ENCODE measurements at places on chromosomes 5 and 9.

DNA sequence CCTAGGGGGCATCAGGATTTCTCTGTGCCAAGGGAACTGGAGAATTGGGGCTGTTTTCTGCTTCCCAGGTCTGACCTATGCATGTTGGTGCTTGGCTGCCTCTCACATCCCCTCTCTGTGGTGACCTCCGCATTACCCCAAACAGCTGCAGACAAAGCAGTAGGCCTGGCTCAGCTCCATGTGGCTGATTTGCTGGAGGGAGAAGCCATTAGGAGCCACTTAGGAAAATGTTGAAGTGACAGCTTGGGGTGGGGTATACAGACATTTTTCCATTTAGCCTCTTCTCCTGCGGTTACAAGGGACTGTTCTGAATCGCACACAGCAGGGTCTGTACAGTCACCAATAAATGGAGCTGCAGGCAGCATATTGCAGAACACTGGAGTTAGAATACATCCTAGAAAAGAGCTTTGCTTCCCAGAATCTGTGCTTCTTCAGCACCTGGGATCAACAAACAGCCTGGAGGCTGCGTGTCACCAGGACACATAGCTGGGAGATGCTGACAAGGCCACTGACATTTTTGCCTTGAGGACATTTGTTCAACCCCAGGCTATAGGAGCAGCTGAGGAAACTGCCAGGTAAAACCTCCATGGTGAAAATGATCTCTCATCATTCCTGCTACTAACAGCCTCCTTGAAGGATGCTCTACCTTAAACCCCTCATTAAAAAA lies 335.3 kb downstream of the DIRAS2 start:
- no peak for DNase-seq

- no peak for DNase-seq
These were observed 543.1 kb upstream of the RIOK2 start for GRCh38 chr5:97726106-97726505.

DNA sequence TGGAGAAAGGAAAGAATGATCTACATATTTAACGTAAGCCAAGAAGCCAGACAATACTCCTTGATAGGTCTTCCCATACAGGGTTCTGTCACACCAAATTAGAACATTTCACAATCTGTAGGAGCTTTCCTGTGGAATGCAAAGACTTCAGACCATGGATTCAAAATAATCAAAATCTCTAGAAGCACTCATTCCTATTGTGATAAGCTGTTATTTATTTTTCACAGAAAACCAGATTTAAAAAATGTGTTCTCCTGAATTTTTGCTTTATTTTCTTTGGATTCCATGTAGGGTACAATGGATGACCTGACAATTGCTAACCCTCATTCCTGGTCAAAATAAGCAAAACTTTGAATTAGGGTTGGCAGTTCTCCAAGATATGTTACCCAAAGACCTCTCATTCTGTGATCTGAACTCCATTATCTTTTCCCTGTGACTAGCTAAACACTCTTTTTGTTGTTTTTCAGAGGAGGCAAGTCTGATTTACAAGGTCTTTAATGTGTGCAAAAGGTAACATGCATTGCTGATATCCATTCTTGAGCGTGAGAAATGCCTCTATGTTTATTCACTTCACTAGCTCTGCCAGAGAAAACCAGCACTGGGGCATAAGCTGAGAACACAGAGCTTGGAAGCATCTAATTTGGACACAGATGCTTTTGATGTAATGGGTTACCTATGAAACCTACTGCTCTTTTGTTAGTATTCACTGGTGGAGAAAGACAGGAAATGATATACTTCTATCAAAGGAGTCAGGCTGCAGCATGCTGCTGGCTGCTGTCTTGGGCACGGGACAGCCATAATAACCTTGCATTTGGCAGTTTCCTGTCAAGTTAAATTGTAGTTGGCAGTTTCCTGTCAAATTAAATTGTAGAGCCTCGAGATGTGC lies 31.4 kb downstream of the ACTBL2 start:
- no peak for DNase-seq

- no peak for DNase-seq
These were observed 284.7 kb downstream of the GABRB2 start for GRCh38 chr5:161261668-161262323.

DNA sequence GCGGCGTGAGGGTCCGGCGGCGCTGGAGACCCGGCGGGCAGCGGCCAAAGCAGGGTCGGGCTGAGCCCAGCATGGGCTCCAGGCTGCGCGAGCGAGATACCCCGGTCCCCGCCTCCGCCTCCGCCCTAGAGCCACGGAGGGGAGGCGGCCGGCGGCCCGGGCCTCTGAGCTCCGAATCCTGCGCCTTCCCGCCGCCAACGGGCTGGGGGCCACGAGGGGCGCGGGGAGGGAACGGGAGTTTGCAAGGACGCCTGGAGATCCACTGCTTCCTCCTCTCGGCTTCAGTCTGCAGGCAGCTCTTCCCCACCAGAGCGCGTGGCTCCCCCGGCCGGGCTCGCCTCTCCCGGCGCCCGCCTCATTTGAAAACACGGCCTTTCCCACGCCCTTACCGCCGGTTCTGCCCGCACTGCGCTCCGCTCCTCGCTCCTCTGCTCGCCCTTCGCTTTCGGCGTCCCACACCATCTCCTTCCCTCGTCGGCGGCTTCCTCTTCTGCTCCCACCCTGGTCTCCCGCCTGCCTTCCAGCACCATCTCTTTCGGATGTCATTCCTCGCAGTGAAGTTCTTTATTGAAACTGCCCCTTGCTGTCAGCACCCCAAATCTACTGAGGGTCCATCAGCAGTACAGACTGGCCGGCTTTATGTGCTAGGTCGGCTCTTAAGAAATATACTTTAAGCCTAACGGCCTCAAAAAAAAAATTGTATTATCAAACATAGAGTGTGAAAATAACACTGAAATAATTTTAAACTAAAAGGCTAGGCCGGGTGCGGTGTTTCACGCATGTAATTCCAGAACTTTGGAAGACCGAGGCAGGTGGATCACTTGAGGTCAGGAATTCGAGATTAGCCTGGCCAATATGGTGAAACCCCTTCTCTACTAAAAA lies 105.0 kb upstream of the FAM120A start:
- DNase-seq, result no peak

- no peak for DNase-seq
These were observed 18.2 kb downstream of the PSIP1 start for GRCh38 chr9:15492485-15493150.

DNA sequence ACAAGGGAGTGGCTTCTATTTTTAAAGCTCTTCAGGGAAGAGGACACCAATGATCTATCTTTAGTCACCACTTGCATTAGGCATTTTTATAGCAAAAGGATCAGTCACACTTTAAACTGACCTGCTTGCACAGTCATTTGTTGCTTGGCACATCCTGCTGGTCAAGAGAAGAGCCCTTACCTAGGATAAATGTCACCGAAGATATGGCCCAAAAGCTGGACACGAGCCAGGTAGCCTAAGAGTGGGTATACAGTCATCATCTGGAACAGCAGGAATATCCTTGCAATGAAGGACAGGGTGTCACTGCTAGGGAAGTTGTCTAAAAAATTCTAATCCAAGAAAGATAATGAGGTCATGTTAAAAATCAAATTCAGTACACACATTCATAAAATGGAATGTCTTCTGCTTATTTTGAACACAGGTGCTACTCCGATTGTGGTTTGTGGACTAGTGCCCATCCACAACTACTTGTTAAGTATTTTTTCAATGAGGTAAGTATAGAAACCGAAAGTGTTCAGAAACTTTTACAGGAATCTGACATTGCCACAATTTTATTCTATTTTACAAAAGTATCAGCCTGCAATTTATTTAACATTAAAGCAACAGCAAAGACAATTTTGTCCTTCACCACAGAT lies 78.4 kb downstream of the SLC38A9 start:
- DNase-seq, result no peak

DNA sequence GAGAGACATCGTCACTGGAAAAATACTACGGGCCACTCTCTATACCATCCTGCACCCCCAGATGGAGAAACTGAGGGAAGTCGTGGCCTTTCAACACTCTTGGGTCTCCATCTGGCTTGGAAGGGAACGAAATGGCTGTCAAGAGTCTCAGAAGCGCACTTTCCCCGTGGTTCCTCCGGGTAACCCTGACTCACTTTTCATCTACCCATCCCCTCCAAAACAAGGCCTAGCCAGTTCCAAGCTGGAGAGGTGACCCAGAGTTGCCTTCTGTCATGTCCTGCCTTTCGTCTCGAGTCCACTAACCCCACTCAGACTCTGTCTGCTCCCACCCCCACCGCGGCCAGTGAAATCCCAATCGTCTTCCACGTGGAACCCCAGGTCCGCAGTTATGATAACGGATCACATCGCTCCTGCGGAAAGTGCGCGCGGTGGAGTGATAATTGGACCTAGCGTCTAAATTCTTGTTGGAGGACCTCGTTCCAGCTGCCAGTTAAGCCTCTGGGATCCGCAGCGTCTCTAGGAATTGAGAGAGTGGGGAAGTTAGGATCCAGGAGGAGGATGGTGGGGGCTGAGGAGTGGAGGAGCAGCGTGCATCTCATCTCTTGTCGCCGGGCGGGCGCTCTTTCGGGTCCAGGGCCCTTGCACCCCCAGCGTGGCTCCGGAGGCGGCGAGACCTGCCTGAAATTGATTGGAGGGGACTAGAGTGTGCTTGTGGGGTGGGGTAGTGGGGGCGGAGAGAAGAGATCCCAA lies 4.6 kb downstream of the CDKN2A start:
- no peak for DNase-seq

DNA sequence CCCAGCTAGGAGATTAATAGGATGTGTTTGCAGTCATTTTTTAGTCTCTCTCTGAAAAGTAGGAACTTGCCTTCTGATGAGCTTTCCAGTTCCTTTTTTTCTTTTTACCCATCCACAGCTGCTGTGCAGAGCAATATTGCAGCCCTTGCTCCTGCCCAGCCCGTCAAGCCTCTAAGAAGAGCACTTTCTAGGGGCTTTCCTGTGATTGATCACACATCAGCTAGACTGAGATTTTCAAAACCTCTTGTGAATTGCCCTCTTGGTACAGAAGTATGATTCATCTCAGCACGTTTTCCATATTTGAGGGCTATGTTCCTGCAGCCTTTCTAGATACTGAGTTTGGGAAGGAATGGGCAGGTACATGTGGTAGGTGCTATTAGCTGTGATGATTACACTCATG lies 93.9 kb downstream of the GALNT10 start:
- DNase-seq, result no peak

DNA sequence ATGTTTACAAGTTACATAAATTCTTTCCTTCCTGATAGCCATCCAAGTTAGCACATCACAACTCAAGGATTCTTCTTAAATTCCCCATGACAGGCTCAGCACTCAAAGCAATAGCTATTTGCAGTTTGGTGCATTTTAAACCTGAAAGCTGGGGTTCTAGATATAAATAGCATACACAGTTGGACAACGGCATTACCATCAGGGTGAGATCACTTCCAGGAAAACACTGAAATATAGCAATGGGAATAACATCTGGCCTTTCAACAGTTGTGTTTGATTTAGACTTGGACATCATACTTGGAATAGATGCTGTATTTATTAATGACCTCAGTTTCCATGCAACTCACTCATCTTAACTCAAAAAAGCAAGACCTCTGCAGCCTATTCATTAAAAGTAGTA lies 24.7 kb upstream of the LECT2 start:
- no peak for DNase-seq

- no peak for DNase-seq
These were observed 27.3 kb downstream of the CLTA start for GRCh38 chr9:36218011-36218410.

GRCh38 chr9:127779136-127779981 lies 893 bp upstream of the SH2D3C start:
- DNase-seq, result no peak

- DNase-seq, result no peak
These were observed 101.7 kb upstream of the IFNK start for GRCh38 chr9:27422279-27422834.

GRCh38 chr5:94782383-94782782 lies 163.9 kb downstream of the SLF1 start:
- DNase-seq, result no peak

DNA sequence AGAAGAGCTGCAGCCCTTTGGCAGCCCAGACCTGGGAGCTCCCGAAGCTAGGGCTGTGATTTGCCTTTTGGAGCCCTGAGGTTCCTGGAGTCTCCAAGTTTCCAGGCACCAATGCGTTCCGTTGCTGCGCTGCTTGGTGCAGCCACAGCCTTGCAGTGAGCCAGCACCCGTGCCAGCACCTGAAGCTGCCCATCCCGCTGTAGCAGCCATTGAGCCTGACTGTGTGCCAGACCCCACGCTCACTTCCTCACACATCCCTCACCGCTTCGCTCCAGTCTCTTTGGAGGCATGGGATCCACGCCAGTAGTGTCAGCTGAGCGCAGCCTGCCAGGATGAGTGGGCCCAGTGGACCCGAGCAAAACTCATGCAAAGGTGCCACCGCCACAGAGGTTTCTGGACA lies 22.5 kb upstream of the C9orf72 start:
- no peak for DNase-seq

DNA sequence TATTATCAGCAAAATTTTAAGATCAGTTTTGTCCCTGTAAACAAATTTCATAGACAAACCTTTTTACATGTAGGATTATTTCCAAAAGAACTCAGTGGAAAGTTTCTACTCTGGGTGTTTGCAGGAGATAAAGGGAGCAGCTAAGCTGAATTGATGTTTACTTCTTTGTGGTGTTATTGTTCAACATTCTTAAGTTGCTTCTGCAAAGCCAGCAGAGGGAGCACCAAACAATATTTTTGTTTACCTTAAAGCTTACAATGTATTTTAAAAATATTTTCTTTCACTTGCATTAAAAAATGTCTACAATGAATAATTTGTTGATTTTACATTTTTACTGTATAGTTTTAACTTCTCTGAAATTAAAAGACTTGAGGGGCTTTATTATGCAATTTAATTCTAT lies 135.4 kb downstream of the ATG10 start:
- DNase-seq, result no peak

GRCh38 chr9:108156270-108156998 lies 666.9 kb upstream of the KLF4 start:
- no peak for DNase-seq

DNA sequence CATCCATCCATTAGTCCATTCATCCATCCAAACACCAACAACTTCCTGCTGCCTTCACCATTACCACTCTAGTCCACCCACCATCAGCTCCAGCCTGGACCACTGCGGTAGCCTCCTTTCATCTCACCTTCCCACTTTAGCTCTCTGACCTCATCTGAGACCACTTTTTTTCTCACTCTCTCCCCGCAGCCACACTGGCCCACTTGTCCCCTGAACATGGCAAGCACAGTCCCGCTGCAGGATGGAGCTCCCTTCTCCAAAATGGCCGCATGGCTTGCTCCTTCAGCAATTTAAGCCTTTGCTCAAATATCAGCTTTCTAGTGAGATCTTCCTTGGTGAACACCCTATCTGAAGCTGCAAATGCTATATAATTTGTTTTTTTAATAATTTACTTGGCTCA lies 11.1 kb downstream of the CSF1R start:
- no peak for DNase-seq

- no peak for DNase-seq
These were observed 164.9 kb downstream of the KCTD16 start for GRCh38 chr5:144335561-144335960.

- DNase-seq, result no peak
These were observed 36.8 kb upstream of the UNC5A start for GRCh38 chr5:176773408-176774035.
